Mucosa of gallbladder (tissue), 1 donor: ENCODE measurements at places on chromosomes 4 and X.
A peak's percentile ranks its signal among the peaks of the same experiment; 100 is the strongest.

GRCh38 chr4:183602557-183603027, 56.4 kb downstream of the RWDD4 start:
- DNase-seq: no peak

- DNase-seq: peak; percentile 79
Observed at GRCh38 chr4:152500800-152501434, 35.0 kb downstream of the FBXW7 start.

- no peak for DNase-seq
Observed at GRCh38 chr4:189843413-189844009, 97.2 kb upstream of the FRG1 start.

GRCh38 chrX:34764852-34765361, 107.8 kb upstream of the TMEM47 start:
- DNase-seq: no peak

- DNase-seq: no peak
Observed at GRCh38 chrX:154433605-154434004, 3.3 kb upstream of the GDI1 start.

GRCh38 chr4:54717694-54718093, 59.9 kb downstream of the KIT start:
- DNase-seq: no peak

GRCh38 chr4:174882317-174882992, 35.7 kb upstream of the ADAM29 start:
- no peak for DNase-seq

GRCh38 chr4:126209147-126209546, 894.4 kb downstream of the FAT4 start:
- DNase-seq: no peak

- no peak for DNase-seq
Observed at GRCh38 chr4:27198246-27198645, 337.6 kb downstream of the STIM2 start.

DNA sequence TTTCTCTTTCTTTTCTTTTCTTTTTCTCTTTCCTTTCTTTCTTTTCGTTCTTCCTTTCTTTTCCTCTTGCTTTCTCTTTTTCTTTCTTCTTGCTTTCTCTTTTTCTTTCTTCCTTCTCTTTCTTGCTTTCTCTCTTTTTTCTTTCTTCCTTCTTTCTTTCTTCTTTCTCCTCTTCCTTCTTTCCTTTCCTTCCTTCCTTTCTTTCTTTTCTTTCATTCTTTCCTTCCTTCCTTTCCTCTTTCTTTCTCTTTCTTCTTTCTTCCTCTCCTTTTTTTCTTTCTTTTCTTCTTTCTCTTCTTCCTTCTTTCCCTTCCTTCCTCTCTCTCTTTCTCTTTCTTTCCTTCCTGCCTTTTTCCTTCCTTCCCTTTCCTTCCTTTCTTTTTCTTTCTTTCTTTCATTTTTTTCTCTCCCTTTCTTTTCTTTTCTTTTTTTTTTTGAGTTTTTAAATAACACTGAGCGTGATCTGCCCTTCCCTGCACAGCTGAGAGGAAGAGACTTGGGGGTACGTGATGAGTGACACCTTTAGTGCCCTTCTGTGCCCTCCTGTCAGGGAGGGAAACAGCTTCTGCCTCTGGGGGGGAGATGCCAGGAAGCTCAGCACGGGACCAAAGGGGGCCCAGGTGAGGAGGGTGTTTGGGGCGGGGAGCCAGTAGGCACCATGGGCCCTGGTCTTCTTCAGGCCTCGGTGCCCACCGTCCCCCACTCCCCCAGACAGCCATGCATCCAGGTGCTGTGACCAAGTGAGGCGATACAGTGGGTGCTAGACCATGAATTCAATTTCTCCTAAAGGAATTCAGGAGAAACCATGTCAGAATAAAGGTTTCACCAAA, 36.6 kb upstream of the CDKN2AIP start:
- no peak for DNase-seq

GRCh38 chrX:38974542-38974941, 173.3 kb downstream of the MID1IP1 start:
- DNase-seq: no peak

DNA sequence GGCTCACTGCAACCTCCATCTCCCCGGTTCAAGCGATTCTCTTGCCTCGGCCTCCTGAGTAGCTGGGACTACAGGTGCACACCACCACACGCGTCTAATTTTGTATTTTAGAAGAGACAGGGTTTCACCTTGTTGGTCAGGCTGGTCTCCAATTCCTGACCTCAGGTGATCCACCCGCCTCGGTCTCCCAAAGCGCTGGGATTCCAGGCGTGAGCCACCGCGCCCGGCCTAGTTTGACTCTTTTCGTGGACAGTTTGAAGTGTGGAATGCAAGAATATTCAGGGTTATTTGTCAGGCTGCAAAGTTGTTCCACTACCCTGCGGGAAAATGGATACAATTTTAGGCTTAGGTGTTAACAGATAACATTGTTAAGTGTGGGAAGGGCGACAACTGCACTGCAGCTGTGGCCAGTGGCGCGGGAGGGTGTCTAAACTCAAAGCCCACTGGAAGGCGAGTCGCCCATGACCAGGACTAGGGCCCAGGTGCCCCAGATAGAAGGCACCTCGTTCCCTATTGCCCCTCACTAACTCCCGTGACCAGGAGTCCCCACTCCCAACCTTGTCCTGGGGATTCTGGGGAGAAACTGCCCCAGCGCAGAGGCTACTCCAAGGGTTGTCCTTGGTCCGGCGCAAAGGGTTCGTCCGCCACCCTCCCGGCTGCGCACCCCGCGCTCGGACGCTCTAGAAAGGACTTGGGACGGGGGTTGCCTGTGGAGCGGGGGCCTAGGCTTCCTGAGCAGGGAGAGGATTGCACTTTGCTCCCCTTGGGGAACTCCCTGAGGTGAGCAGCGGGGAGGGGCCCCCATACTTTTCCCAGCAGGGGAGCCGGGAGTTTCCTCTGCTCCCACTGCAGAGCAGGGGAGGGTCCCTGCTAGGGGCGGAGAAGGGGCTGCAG, 1.1 kb upstream of the CD99 start:
- no peak for DNase-seq

DNA sequence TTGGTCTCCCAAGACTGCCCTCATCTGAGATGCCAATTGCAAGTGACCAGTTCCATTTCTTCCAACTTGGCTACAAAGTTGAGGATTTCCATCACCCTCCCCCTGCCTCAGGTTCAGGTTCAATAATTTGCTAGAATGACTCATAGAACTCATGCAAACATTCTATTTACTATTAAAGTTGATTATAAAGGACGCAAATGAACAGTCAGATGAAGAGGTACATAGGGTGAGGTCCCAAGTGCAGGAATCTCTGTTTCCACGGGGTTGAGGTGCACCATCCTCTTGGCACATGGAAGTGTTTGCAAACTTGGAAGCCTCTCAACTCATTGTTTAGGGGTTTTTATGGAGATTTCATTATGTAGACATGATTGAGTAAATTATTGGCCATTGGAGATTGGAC, 41.0 kb downstream of the FGFBP1 start:
- DNase-seq: no peak

- no peak for DNase-seq
Observed at GRCh38 chr4:41538887-41539498, 1.0 kb downstream of the LIMCH1 start.

GRCh38 chr4:99998062-99998867, 48.2 kb upstream of the H2AZ1 start:
- peak; percentile 10 for DNase-seq

DNA sequence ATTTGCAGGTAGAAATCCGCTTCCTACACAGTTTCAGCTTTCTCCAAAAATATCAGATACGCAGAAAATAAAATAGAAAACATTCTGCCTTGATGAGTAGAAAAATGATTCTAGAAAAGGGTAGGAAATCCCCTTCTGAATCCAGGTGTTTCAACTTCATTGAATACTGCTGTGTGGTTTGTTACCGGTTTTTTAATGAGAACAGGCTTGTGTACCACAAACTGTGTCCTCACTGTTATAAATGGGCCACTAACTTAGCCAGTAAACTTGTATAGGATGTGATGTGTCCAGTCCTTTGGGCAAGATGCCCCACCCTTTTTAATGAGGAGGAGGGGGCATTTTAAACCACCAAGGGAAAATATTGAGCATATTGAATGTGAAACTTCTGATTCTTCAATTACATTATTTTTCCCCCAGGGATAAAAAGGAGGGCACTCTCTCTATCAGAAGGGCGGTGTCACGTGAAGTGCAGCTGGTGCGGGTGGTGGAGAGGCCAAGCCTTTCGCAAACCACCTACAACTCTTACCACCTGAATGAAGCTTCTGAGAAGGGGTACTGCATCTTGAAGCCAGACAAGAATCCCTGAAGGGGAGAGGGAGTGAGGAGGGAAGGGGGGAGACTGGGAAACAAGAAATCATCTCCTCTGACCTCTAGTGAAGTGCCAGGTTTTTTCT, 4.5 kb downstream of the CXXC4 start:
- DNase-seq: no peak

DNA sequence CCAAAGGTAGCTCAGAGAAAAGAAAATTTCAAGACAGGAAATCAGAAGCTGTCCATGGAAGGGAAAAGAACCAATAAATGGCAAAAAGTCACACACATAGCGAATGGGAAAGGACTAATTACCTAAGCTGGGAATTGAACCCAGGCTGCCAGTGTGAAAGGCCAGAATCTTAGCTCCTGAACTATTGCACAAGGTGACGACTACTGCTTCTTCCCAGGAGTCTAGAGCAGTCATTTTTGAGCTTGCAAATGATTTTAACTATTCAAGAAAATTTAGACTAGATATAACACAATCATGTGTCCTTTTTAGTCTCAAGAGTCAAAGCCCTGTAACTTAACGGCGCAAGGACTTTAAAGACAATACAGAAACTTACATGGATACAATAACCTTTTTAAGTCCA, 34.1 kb upstream of the ZNF81 start:
- DNase-seq: no peak

- DNase-seq: no peak
Observed at GRCh38 chr4:176622251-176622948, 170.3 kb downstream of the VEGFC start.

- no peak for DNase-seq
Observed at GRCh38 chr4:186134257-186134656, 29.8 kb downstream of the FAM149A start.

GRCh38 chr4:120724656-120725055, 197.9 kb downstream of the PRDM5 start:
- DNase-seq: no peak

DNA sequence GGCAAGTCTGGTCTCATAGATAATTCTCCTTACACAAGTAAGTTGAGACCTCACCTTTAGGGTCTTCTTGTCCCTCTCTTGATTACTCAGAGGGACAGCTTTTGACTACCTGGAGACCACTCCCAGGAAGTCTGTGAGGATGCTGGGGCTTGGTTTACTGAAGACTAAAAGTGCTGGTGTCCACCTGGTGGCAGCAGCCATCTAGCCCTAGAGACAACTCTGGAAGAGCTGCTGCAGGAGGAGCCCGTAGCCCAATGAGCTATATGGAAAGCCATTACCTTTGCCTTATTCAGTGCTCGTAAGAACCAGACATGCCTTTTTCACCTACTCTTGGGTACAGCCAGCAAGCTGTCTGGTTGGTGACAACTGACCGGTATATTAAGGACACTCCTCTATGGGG, 7.3 kb downstream of the FGFBP2 start:
- no peak for DNase-seq
